ENCODE measurements at places on chromosomes 1 and 21.
A peak's percentile ranks its signal among the peaks of the same experiment; 100 is the strongest.

DNA sequence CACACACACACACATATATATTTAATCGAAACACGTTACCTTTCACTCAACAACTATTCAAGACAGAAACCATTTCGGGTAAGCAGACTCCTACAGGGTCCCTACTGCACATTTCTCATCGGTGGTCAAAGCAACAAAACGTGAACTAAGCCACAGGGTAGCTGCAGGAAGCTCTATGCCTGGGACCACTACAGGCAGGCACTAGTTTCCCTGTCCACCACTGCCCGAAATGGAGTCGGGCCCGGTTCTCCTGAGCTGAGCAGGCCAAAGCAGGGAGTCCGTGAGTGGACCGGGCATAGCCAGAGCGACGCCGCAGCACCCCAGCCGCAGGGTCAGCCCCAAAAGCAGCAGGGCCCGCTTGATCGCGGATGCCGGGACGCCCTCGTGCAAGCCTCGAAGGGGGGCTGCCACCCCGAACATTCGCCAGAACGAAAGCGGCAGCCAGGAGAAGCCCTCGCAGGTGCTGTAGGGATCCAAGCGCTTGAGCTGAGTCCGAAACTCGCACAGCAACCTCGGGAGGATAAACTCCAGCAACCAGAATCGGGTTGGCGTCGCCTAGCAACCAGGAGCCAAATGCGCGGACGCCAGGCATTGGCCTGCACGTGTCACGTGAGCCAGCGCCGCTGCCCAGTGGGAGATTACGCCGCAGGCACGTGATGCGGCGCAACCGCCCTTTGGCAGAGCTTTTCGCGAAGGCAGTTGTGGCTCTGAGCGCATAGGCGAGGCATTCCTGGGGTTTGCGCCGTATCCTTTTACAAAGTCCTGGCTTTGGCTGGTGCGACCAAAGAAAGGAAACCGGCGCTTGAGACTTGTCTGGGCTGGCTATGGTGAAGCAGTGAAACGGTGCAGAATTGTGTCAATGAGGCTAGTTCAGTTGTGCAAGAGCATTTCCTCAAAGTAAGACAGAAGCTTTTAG is 13.9 kb upstream of the DDI2 start:
- peak; percentile 84 for DNase-seq

DNA sequence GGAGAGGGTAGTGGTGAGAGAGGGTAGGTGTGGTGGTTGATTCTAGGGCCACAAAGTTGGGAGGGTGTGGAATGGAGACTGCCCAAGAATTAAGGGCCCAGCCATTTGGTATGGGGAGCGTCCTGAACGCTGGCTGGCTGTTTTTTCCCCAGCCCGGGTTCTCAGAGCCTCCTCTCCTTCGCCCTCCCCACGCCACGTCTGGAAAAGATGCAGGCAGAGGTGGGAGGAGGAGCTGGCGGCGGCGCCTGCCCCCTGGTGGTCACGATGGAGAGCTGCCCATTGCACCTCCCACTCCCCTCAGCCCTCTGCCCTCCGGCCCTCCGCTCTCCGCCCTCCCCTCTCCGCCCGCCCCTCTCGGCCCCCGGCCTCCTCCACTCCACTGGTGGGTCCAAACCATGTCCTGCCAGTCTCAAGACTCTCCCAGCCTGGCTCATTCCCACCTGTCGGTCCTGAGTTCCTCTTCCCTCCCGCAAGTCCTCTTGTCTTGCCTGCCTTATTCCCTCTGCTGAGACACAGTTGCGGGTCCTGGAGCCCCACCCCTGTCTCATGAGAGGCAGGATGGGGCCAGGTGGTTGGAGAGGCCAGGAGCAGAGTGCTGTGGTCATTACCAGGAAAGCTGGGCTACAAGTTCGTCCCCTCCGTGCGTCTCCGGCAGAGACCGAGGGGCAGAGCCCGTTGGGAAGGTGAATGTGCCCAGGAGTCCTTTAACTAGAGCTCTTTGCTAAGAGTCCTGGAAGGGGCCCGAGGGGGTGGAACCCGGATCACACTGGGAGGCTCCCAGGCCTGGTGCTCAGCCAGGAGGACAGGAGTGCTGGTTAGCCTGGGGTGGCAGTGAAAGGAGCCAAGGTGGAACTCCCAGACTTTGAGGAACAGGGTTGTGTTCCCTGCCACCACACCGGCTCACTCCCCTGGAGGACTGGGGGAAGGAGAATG is 22.6 kb downstream of the ETNK2 start:
- peak; percentile 63 for DNase-seq

DNA sequence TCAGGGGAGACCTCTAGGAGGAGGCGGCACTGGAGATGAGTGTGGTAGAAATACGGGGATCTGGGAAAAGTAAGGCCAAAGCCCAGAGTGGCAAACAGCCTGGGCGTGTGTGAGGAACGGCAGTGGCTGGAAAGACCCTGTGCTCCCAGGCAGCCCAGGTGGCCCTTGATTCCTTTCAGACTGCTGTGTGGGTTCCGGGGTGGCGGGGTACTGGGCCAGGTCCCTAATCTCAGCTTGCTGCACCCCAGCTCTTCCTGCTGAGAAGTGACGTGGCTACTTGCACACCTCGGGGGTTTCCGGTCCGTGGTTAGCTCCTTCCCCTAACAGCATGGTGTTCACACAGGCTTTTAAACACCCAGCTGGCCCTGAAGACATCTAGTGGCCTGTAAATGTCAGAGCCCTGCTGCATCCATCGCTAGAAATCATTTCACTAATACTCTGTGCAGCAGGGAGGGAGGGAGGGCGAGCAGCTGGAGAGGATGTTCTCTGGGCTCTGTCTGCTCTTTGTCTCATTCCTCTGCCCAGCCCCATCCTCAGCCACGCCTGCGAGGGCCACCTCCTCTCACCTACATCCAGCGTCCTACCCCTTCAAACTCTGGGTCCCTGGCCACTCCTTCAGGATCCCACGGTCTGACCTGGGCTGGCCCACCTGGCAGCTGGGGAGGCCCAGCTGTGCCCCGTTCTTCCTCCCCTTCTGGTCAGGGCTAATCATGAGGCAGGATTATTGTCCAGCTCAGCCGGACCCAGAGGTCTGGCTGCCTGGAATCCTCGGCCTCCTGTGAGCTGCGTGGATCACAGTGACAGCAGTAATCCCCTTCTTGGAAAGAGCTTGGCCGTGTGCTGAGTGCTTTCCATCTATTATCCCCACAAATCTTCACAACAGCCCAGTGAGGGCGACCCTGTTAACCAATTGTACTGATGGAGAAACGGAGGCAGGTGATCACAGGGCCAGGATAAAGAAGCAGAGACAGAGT is 7.2 kb downstream of the ZDHHC18 start:
- peak; percentile 89 for DNase-seq

- DNase-seq: peak; percentile 19
These were observed at the start of gene FHAD1 for GRCh38 chr1:15246960-15247614. Gene FHAD1 (plus strand): TSS chr1:15247223. CDS start chr1:15251785, 4,562 bp downstream.

GRCh38 chr1:185556561-185556960 is 177.6 kb upstream of the HMCN1 start:
- DNase-seq: no peak

- no peak for DNase-seq
These were observed 8.6 kb upstream of the EPHA2 start for GRCh38 chr1:16164213-16165072.

GRCh38 chr21:43362321-43362791 is 64.6 kb downstream of the SIK1 start:
- DNase-seq: peak; percentile 56

GRCh38 chr1:159980786-159981185 is 26.7 kb upstream of the SLAMF9 start:
- no peak for DNase-seq

GRCh38 chr1:30596891-30597290 is 126.5 kb downstream of the MATN1 start:
- DNase-seq: no peak

GRCh38 chr1:171280599-171280998 is 32.3 kb downstream of the FMO1 start:
- no peak for DNase-seq

GRCh38 chr1:224042557-224043118 is 71.3 kb upstream of the FBXO28 start:
- DNase-seq: no peak

- no peak for DNase-seq
These were observed 2.3 kb downstream of the PLA2G2F start for GRCh38 chr1:20141466-20141865.

DNA sequence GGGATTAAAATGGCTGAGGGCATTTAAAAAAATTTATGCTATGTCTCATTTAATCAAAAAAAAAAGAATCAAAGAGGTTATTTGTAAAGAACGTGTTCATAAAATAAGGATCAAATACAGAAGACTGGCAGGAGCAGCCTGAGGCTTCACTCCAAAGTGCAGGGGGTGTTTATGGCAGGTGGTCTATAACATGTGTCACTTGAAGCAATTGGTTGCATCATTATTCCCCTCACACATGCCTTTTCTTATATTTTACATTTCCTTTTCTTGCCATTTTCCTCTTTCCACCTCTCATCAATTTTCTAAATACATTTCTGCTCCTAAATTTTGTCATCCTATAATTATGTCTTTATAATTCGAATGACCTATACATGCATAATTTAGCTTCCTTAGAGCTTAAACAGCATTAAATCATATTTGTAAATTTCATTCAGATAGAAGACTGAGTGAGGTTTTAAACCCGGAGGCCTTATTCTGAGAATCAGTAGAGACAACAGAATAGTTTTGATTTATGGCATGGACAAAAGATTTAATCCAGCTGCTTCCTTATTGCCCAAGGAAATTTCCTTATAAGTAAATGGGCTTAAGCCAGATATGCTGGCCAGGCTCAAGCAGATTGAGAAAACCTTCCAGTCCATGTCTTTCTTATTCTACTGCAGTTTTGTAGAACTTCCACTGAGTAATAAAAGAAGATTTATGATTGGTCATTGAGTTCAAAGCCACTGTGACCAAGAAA is 322.8 kb downstream of the TGFB2 start:
- no peak for DNase-seq

- DNase-seq: no peak
These were observed 8.4 kb upstream of the LUZP1 start for GRCh38 chr1:23177031-23177430.

- no peak for DNase-seq
These were observed 24.9 kb downstream of the MATN1 start for GRCh38 chr1:30698401-30698981.

DNA sequence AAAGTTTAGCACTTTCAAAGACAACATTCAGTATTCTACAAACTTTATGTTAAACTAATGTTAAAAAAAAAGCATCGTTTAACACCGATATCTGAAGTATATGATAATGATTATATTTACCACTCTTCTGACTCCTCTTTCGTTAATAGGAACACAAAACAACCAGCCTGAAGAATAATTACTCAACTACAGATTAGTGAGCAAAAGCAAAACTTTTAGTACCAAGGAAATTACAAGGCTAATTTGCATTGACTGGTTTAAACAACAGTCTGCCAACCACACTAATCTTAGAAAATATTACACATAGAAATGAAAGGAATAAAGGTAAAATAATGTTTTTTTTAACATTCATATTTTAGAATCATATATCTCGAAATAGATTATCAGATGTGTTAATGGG is 500.7 kb downstream of the LMO4 start:
- no peak for DNase-seq

DNA sequence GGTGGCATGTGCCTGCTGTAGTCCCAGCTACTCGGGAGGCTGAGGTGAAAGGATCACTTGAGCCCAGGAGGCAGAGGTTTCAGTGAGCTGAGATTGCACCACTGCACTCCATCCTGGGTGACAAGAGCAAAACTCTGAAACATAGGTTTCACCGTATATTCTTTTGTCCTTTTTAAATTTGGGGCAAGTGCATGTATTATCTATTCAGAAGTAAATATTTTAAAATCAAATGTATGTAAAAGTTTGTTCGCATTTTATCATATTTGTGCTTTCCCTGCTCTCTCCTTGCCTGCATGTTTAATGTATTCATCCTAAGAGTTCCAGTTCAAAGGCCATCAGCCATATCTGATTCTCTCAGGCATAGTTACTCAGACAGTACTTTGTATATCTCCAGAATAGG is 7.9 kb upstream of the UFC1 start:
- no peak for DNase-seq

GRCh38 chr1:247854899-247855545 is 2.0 kb upstream of the TRIM58 start:
- DNase-seq: no peak

DNA sequence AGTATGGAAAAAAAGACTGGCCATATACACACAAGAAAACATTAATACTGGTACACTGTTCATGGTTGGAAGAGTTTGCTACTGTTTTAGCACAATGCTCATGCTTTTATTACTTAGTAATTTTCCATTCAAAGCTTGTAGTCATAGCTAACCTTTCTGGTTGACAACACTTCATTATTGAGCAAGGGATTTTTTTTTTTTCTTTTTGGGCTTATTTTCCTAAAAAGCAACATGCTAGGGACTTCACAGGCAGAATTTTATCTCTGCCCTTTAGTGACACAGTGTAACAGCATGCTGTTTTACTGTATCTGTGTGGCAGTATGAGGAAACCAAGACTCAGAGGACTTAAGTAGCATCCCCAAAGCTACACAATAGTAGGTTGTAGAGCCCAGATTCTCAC is 58.5 kb downstream of the FGGY start:
- DNase-seq: no peak

DNA sequence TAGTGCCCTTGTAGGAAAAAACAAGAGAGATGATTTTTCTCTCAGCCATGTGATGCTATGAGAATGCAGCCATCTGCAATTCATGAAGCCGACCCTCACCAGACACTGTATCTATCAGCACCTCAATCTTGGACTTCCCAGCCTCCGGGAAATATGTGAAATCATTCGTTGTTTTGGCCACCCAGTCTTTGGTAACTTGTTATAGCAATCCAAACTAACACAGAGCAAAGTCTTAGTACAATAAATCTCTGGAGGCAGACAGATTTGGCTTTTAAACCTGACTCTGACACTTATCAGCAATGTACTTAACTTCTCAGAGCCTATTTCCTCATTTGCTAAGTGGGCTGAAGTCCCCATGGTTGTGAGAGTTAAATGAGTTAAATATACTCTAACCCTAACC is 5.1 kb upstream of the MED18 start:
- no peak for DNase-seq

DNA sequence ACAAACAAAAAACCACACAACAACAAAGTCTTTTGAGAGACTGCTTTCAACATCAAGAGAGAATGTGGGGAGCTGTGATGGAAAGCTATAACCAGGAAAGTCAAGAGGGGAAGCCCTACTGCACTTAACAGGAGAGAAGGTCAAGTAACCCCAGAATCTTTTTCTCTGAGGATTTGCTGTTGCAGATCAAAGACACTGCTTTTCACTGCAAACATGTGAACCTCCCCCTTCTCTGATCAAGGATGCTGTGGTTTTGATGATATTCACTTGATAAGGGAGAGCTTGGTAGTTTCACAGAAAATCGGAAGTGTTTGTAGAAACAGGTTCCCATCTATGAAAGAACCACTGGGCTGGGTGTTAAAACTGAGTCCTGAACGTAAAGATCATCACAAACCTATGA is 4.8 kb downstream of the ETV3 start:
- DNase-seq: no peak
